ENCODE measurements at places on chromosomes 5 and 9.

DNA sequence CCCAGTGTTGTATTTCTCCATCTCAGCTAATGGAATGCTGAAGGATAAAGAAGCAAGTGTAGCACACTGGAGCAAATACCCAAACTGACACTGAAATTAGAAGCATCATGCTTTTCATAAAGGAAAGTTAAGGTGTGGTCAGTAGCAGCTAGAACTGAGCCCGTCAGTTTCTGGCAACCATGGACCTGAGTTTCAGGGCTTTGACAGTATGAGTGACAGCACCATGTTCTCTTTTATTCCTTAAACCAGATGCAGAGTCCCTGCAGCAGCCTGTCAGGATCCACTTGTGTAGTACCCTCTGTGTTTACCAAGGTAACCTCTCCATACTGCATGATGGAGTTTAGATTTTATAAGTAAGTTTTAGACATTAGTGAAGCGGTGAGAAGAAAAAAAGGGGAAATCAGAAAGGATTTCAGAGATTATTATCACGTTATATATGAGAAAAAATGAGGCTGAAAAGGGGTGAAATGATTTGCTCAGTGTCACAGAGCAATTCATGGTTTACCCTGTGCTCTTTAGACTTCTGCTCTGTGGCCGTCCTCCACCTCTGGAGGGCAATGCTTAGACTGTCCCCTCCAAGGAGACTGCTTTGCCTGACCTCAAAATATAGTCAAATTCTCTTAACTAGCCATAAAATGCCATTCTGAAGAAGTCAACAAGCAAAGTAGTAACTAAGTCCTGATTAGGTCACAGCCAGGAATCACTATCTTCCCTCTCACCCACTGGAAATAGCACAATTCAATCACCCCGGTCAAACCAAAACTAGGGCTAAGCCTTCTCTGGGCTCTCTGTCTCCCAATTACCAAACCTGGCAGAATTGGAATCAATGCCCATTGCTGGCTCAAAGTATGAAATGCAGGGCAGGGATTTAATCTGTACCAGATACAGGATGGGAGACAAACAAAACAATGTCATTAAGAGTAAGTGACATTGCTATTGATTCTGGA lies 10.5 kb upstream of the MYOT start:
- DNase-seq = no peak

DNA sequence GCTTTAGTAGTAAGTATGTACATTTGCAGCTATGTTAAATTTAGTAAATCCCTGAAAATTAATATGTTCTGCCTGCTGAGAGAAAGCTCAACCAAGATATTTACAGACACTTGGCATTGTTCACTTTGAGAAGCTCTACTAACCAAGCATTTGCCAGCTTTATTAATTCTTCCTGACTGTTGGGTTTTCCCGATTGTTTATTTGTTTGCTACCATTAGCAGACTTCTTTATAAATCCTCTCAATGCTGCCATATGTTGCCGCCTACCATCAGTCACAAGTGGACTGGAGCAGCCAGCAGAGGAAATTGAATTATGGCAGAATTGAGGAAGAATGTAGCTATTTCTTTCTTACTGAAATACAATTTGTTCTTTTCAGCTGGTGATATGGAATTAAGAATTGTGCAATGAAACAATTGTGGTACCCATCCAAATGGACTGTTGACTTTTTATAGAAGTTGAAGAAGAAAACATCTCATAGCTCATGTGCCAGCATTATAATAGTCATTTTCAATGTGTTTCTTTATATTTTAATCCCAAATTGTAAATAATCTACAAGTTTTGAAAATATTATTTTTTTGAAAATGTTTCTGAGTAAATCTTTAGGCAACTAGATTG lies 588.7 kb upstream of the CDH6 start:
- no peak for DNase-seq

DNA sequence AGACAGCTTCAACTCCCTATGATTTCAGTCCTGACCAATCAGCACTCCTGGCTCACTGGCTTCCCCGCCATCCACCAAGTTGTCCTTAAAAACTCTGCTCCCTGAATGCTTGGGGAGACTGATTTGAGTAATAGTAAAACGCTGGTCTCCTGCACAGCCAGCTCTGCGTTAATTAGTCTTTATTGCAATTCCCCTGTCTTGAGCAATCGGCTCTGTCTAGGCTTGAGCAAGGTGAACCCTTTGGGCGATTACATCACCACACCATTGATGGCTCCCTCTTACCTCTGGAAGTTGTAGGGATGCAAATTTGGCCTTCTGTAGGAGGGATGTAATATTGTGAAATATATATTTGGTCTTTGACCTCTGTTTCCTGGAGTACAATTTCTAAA lies 2.9 kb upstream of the SLC23A1 start:
- no peak for DNase-seq

DNA sequence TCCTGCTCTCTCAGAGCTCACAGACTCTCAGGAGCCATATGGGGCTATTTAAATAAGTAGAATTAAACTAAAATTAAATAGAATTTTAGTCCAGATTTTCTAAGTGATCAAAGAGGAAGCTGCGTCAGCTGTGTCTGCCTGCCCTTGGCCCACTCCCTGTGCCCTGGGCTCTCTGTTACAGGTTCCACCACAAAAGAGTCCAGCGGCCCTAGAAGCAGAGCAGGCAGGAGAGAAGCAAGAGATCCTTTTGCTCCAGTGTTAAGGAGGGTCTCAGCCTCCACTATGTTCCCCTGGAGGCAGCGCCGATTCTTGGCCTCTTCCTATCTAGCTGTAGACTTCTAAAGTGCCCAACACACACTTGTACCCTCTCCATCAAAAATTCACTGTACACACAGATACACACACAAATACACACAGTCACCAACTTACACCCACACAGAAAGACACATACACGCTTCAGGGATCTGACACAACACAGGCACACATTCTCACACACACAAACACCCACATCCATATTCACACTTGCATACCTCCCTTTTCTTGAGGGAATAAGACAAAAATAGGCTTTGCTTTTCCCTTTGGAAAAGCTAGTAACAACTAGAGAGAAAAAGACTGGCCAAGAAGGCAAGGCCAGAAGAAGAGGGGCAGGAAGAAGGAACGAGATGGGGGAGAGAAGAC lies 5.5 kb upstream of the TNIP1 start:
- DNase-seq = no peak

DNA sequence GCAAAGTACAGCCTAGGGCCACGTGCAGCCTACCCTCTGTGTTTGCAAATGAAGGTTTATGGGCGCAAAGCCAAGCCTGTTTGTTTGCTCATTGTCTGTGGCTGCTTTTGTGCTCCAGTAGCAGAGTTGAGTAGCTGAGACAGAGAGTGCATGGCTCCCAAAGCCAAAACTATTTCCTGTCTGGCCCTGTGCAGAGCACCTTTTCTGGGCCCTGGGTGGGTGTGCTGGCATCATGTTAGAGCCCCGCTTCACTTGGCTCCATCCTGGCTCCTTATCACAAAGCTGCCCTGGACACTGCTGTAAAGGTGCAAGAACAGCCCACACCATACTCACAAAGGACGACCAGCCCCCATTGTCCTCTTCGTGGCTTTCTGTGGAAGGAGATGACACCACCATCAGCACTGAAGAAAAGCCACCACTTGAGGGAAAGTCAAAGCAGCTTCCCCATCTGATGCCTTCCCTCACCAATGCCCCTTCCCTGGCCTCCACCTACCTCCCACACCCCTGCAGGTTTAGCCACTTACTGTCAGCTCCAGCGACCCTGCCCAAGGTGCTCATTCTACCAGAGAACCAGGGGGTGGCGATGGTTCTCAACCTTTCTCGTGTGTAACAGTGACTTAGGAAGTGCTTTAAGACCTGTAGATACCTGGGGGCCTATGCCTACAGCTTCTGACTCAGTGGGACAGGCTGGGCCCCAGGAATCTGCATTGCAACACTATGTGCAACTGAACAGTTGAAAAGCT lies 23.4 kb downstream of the LCP2 start:
- no peak for DNase-seq

DNA sequence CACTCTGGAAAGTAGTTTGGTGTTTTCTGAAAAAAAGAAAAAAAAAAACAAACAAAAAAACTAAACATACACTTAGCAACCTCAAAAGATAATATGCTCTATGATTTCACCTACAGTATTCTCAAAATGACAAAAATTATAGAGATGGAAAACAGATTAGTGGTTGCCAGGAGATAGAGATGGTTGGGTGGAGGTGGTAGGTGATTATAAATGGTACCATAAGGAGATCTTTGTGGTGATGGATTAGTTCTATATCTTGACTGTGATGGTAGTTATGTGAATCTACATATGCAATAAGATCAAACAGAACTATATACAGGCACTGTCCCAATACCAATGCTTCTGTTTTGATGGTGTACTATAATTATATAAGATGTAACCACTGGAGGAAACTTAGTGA lies 32.0 kb downstream of the PTBP3 start:
- DNase-seq = no peak

DNA sequence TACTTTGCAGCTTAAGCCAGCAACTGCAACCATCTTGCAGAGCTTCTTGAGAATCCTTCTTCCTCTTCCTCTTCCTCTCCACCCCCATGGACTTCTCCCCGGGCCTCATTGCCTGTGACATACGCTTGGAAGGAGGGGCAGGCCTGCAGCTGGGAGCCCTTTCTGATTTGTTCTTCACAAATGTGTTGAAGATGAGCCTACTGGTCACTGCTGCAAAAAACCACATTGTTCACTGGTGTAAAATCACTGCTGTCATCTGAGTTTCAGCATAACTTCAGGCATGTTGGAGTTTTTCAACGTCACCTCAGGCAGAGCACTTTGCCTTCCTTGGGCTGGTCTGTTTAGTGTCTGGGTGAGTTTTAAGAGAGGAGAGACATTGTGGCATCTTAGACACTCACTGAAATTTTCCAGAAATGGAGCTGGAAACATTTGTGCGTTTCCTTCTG lies 7.9 kb downstream of the TJP2 start:
- no peak for DNase-seq

GRCh38 chr5:133460172-133460758 lies 152.1 kb downstream of the FSTL4 start:
- DNase-seq = peak; percentile 63

All from stimulated activated naive CD8-positive, alpha-beta T cell treated with anti-CD3 and anti-CD28 coated beads, Interleukin-15, amount 100 ng/mL, for 72 hours (primary cell).